ENCODE measurements at places on chromosomes 12 and 14. TPM values are rescaled to one million over a fixed set of nuclear protein-coding genes. Genes with fewer than 3 reads are reported as not detected.

DNA sequence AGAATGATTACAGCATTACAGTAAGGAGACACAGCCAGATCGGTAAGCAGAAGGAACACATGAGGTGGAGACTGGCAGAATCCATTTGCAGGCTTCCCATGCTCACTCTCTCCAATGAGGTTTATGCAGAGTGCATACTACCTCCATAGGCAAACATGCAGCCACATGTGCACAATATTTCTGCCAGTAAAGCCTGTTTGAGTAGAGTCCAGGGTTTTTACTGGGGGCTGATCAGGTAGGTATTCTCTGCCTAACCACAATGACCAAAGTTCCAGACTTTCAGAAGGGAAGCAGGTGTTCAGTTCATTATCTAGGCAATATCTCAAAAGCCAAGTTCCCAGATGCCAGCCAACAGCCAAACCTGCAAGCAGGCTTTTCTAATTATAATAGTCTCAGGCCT is 31.1 kb downstream of the INTS13 start:
- peaks cover 52% of the 10 kb centered on the region for H3K36me3 ChIP-seq
- H3K4me1 ChIP-seq: peaks cover 6% of the 10 kb centered on the region
- no peak for DNase-seq
- H3K27me3 ChIP-seq: no peaks in the 10 kb centered on the region
- peak overlapping the region; percentile 40 for H3K27ac ChIP-seq
- no peak overlapping the region for H3K4me3 ChIP-seq

- peaks cover 8% of the 10 kb centered on the region for H3K27me3 ChIP-seq
- DNase-seq: no peak
- peaks cover 13% of the 10 kb centered on the region for H3K36me3 ChIP-seq
- H3K4me3 ChIP-seq: no peak overlapping the region
- H3K27ac ChIP-seq: peak overlapping the region; percentile 70
- peaks cover 6% of the 10 kb centered on the region for H3K4me1 ChIP-seq
These were observed 56.2 kb downstream of the TTC7B start for GRCh38 chr14:90760078-90760444.

GRCh38 chr14:69710378-69710777 is 56.6 kb upstream of the SRSF5 start:
- no peak for DNase-seq
- peaks cover 61% of the 10 kb centered on the region for H3K4me1 ChIP-seq
- peaks cover 85% of the 10 kb centered on the region for H3K36me3 ChIP-seq
- no peak overlapping the region for H3K4me3 ChIP-seq

DNA sequence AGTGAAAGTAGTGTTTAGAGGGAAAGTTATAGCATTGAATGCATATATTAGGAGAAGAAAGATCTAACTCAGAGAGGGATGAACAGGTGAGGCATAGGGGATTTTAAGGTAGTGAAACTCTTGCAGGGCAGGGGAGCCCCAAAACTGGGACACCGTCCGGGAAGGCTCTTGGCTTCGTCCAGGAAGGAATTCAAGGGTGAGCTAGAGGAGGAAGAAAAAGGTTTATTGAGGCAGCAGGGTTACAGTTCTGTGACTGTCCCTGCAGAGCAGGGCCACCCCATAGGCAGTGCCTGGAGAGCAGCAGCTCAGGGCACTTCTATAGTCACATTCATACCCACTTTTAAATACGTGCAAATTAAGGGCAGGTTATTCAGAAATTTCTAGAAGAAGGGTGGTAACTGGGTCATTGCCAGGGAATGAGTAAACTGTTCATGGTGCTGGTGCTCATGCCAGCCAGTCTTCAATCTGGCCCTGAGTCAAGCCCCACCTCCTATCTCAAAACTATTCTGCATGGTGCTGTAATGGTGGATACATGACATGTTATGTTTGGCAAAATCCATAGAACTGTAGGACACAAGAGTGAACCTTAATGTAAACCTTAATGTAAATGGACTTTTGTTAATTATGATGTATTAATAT is 1.2 kb upstream of the OAS1 start:
- no peaks in the 10 kb centered on the region for H3K27me3 ChIP-seq
- peaks cover 58% of the 10 kb centered on the region for H3K4me1 ChIP-seq
- no peak for DNase-seq
- H3K27ac ChIP-seq: peak overlapping the region; percentile 95
- H3K36me3 ChIP-seq: peaks cover 3% of the 10 kb centered on the region
- H3K4me3 ChIP-seq: no peak overlapping the region

- no peak overlapping the region for H3K4me3 ChIP-seq
- no peak overlapping the region for H3K27ac ChIP-seq
- H3K36me3 ChIP-seq: no peaks in the 10 kb centered on the region
- peaks cover 14% of the 10 kb centered on the region for H3K27me3 ChIP-seq
- no peak for DNase-seq
- H3K4me1 ChIP-seq: no peaks in the 10 kb centered on the region
These were observed 235.2 kb upstream of the TMPO start for GRCh38 chr12:98280152-98280551.

GRCh38 chr12:106193394-106194215 is 54.2 kb downstream of the CKAP4 start:
- peaks cover 4% of the 10 kb centered on the region for H3K27me3 ChIP-seq
- no peaks in the 10 kb centered on the region for H3K36me3 ChIP-seq

GRCh38 chr12:53186745-53187144 is 6.0 kb upstream of the CSAD start:
- H3K4me3 ChIP-seq: no peak overlapping the region
- no peaks in the 10 kb centered on the region for H3K36me3 ChIP-seq
- H3K27ac ChIP-seq: no peak overlapping the region
- H3K27me3 ChIP-seq: no peaks in the 10 kb centered on the region

DNA sequence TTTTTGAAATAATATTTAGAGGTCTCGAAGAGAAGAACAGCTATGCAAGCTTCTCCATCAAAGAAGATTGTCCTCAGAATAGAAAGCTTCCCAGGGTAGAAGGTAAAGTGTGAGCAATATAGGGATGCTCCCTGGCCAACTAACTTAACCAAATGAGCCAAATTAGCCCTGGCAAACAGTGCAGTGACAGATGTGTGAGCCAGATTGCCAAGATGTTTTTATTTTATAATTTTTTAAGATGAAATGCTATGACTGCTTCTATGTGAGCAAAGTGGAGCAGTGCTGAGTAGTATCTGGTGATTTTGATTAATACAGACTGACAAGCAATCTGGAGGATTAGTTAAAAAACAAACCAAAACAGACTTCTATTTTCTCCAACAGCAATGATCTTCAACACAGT is 202.1 kb downstream of the NOVA1 start:
- H3K27me3 ChIP-seq: no peaks in the 10 kb centered on the region
- H3K4me1 ChIP-seq: no peaks in the 10 kb centered on the region
- no peak overlapping the region for H3K27ac ChIP-seq
- no peak for DNase-seq
- no peaks in the 10 kb centered on the region for H3K36me3 ChIP-seq

The CELA1 gene
- total RNA-seq: 2.2 TPM

The KRT85 gene
- total RNA-seq: not detected

The TAS2R8 gene
- not detected for total RNA-seq

The CMKLR1 gene
- total RNA-seq: 0.83 TPM

Data from naive thymus-derived CD8-positive, alpha-beta T cell (primary cell).